Activated T-cell treated with anti-CD3 and anti-CD28 coated beads, Interleukin-2, amount 50 U/mL, for 4 hours (primary cell): ENCODE measurements at places on chromosomes 4 and X. TPM values are rescaled to one million over a fixed set of nuclear protein-coding genes. Genes with fewer than 3 reads are reported as not detected.

Gene DIPK2B
- total RNA-seq: not detected

Gene UNC5C
- total RNA-seq: 0.08 TPM

Gene PDGFRA
- 0.22 TPM for total RNA-seq

Gene FRG2
- not detected for total RNA-seq

Gene MOB1B
- 18.5 TPM for total RNA-seq

Gene CACNA1F
- 0.13 TPM for total RNA-seq

Gene HSFX2
- not detected for total RNA-seq

Gene FGB
- total RNA-seq: 1.7 TPM

Gene POU4F2
- not detected for total RNA-seq

Gene MAP3K15
- 0.15 TPM for total RNA-seq

Gene FAM47A
- not detected for total RNA-seq

Gene STATH
- total RNA-seq: not detected

Gene IL15
- 0.38 TPM for total RNA-seq

Gene PDHA1
- 226 TPM for total RNA-seq

Gene RAB9B
- total RNA-seq: 0.28 TPM

Gene SLITRK4
- total RNA-seq: not detected

Gene NMU
- 0.58 TPM for total RNA-seq

Gene RNF150
- 0.03 TPM for total RNA-seq

Gene RAB28
- 14.9 TPM for total RNA-seq

Gene SERTM2
- total RNA-seq: not detected

Gene SPON2
- total RNA-seq: 2.1 TPM

Gene VSIG1
- total RNA-seq: 0.57 TPM

Gene SPARCL1
- 0.30 TPM for total RNA-seq

Gene TCEAL5
- not detected for total RNA-seq

Gene SOX3
- not detected for total RNA-seq

Gene ZNF518B
- total RNA-seq: 13.5 TPM

Gene HDAC6
- total RNA-seq: 52.1 TPM

Gene NAP1L3
- 3.2 TPM for total RNA-seq

Gene OTUD6A
- total RNA-seq: not detected

Gene FATE1
- not detected for total RNA-seq

Gene DIAPH2
- 4.8 TPM for total RNA-seq

Gene SLC10A3
- 32.0 TPM for total RNA-seq

Gene MAGEB5
- not detected for total RNA-seq

Gene TMEM271
- not detected for total RNA-seq

Gene ABCG2
- total RNA-seq: 0.24 TPM
